Urinary bladder (tissue), 4 donors: ENCODE measurements at places on chromosomes 3 and 15. TPM values are rescaled to one million over a fixed set of nuclear protein-coding genes. Genes with fewer than 3 reads are reported as not detected.

Gene ESYT3
- polyA plus RNA-seq, result 2.4 TPM

Gene GOLGA6D
- polyA plus RNA-seq, result not detected

Gene CRYGS
- polyA plus RNA-seq, result 1.3 TPM

Gene GNAT1
- not detected for polyA plus RNA-seq

Gene GOLGA6L4
- polyA plus RNA-seq, result 2.0 TPM

DNA sequence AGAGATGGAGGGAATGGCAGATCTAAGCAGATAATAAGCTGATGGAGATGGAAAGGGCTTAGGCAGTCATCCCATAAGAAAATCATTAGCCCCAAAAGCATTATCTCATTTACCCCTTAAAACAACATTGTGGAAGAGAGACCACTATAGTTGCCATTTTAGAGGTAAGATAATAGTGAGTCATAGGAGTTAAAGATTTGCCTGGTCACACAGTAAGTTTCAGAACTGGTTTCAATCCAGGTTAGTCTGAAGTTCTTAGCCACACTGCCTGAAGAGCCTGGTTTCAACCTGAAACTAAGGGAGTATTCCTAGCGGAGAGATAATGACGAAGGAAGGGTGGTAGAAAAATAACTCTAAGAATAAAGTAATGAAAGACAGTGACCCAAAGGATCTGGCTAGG is 13.0 kb upstream of the UBR1 start:
- no peak for DNase-seq

- DNase-seq, result no peak
Measured at GRCh38 chr3:37956723-37957538, 33.7 kb upstream of the VILL start.

DNA sequence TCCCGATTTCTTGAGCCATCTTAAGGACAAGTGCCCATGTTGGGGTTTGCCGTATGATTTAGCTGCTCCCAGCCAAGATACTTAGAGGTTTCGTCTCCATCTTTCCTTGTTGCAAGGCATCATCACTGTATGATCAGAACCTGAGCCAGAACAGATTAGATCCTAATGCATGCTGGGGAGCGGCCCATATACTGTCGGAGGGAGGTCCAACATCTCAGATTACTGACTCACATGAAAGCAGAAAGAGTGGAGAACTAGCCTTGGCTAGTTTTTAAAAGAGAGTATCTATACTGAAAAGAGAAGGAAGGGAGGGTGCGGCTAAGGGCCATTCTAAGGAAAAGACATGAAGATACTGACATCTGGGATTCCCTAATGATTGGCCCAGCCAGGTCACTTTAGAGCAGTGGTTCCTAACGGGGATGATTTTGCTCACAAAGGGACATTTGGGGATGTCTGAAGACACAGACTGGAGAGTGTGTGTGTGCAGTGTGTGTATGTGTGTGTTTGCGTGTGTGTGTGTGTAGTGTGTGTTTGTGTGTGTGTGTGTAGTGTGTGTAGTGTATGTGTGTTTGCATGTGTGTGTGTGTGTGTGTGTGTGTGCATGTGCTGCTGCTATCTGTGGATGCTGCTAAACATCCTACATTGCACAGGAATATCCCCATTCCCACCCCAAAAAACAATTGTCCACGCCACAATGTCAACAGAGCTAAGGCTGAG is 12.3 kb upstream of the LYSMD4 start:
- no peak for DNase-seq

DNA sequence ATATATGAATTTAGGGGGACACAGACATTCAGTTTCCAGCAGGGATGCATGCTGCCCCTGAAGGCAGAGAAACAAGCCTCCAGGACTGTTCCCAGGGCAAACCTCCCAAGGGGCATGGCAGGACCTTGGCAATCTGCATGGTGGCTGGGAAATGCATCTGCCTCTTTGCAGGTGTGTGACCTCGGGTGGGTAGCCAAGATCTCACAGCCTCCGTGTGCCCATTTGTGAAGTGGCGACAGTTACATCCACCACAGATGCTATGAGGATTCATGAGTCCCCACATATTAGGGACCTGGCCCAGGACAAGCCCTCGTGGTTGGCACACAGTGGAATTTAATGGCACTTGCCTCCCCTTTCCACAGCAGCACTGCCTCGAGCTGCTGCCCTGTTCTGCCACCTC is 29.9 kb downstream of the SLC28A1 start:
- no peak for DNase-seq

DNA sequence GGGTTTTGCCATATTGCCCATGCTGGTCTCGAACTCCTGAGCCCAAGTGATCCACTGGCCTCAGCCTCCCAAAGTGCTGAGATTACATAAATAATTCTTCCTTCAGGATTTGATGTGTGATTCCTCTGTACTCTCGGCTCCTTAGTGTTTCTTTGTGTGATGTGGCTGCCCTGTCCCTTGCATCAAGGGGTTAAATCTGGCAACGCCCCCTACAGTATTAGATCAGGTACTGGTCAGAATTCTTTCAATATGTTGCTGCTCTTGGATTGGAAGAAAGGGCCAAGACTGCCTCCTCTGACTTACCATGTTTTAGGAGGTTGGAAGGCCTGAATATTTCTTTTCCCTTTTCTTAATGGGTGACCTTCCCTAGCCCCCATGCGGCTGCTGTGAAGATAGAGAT is 390.6 kb upstream of the WNT5A start:
- DNase-seq, result no peak

- DNase-seq, result no peak
Measured at GRCh38 chr3:185711255-185711870, 113.5 kb downstream of the IGF2BP2 start.

GRCh38 chr3:36172699-36173098 is 207.6 kb upstream of the STAC start:
- no peak for DNase-seq

GRCh38 chr3:15630646-15631350 is 29.3 kb downstream of the BTD start:
- no peak for DNase-seq

DNA sequence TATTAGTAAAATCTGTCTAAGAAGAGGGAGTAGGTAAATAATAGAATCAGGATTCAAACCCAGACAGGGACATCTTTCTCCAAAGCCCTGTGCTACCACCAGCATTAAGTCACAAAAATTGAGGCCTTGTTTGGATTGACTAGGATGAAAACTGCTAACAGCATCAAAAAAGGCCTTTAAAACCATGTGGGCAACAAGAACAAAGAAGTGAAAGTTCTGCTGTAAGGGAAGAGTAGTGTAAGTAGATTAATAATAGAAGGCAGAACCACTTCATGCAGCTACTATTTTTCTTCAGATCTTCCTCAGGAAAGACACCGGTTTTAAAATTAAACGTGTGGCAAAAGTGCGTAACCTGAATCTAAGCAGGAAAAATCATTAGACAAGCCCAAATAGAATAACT is 15.3 kb upstream of the KBTBD12 start:
- DNase-seq, result no peak

DNA sequence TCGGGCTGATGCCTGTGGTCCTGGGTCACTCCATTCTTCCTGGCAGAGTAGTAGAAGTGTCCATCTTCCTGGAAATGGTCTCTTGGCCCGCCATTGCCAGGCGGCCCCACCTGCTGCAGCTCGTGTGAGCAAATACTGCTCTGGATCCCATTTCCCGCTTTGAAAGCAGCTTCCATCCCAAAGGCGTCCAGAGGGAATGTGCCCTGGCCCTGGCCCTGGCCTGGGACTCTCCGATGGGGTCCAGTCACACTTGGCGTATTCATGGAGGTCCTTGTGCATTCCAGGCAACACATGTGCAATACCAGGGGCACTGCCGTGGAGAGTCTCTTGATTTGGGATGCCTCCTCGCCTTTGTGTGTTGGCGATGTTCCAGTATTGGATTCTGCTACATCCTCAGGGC is 111.1 kb downstream of the SNRPN start:
- DNase-seq, result no peak

- DNase-seq, result no peak
Measured at GRCh38 chr3:106034313-106034712, 165.5 kb upstream of the CBLB start.

GRCh38 chr15:73954188-73955145 is 28.2 kb downstream of the LOXL1 start:
- no peak for DNase-seq

- DNase-seq, result no peak
Measured at GRCh38 chr15:57272771-57273357, 103.4 kb upstream of the CGNL1 start.

- DNase-seq, result no peak
Measured at GRCh38 chr15:98804057-98804380, 155.7 kb downstream of the IGF1R start.

DNA sequence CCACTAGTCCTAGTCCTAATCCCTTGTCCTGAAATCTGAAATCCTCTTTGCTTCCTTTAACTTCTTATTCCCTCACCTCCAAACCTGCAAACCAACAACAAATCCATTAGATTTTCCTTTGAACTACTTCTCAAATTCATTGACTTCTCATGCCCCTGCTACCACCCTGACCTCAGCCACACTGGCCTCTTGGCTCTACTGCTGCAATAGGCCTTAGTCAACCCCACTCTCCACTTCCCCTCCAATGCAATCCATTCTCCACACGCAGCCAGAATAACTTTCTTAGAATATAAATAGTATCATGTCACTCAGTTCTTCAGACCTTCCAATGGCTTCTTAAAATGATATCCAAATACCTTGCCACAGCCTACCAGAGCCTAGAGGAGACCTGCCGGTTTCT is 131.1 kb upstream of the GADL1 start:
- DNase-seq, result no peak

DNA sequence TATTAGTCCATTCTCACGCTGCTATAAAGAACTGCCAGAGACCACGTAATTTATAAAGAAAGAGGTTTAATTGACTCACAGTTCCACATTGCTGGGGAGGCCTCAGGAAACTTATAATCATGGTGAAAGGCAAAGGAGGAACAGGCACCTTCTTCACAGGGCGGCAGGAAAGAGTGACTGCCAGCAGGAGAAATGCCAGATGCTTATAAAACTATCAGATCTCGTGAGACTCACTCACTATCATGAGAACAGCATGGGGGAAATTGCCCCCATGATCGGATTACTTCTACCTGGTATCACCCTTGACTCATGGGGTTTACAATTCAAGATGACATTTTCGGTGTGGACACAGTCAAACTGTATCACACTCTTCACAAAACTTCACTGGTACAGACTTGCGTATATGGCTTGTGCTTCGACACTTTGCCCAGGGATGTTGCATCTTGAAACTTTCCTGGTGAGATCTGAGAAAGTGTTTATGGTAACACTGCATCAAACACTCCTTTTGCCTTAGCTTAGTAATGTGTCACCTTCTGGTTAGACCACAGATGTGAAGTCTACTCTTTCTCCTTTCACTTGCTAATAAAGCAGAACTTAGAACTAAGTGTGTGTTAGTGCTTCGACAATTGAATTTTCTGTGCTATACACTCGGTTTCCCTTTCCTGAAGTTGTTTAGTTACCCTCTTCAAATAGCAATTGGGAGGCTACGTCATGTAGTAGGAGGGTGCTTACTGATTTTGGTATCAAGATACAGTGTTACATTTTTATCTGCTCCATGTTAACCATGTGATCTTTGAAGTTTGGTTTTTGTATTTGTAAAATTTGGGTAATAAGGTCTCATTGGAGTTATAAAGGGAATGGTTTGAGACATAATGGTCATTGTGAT is 185.7 kb downstream of the LPP start:
- DNase-seq, result no peak

DNA sequence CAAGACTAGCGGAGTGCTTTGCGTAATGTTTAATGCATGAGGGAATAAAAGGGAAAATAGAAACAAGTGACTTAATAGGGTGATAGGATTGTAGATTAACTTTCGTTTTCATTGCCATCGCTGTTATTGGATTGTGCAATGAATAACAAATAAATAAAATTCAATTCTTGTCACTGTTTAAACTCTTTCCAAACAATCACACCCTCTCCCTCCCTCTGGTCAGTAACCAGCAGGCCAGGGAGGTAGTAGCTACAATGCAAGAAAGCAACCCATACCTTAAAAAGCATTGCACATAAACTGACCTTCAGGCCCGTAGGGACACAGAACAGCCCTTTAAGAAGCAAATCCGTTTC is 705 bp upstream of the TFRC start:
- peak; percentile 2 for DNase-seq

DNA sequence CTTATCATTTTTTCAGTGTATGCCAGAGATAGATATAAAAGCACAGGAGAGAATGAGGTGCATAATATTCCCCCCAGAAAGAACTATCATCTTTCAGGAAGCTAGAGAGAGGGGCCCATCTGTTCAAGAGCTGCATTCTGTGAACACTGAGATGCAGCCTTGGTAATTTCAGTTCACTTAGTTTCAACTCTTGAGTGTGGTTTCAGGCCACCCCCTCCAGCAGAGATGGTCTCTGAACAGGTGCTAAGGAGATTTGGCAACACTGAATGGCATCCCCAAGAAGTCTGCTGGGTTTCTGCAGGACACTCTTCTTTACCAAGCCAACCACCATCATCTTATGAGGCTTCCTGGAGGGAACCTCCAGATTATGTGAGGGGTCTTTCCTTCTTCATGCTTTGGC is 30.4 kb upstream of the LIMD1 start:
- no peak for DNase-seq

DNA sequence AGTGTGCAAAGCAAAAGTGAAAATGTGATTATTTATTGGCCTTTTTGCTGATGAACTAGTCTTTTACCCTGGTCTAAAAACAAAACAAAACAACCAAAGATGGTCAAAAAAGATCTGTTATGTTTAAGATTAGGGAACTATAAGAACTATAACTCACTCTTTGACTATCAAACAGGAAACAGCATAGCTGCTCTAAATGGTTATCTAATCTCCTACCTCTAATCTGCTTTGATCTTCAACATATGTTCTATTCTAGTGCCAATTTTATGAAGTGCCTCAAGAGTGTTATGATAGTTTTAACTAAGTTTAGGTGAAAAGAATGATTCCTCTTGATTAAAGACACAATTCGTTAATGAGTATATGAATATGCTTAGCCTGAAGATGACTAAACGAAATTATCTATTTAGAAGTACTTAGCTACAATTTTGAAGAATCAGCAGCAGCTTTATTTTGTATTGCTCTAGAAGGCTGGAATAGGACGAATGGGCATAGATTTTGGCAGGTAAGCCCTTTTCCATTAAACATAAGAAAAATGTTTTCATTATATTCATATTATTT is 46.0 kb downstream of the SETD2 start:
- no peak for DNase-seq

DNA sequence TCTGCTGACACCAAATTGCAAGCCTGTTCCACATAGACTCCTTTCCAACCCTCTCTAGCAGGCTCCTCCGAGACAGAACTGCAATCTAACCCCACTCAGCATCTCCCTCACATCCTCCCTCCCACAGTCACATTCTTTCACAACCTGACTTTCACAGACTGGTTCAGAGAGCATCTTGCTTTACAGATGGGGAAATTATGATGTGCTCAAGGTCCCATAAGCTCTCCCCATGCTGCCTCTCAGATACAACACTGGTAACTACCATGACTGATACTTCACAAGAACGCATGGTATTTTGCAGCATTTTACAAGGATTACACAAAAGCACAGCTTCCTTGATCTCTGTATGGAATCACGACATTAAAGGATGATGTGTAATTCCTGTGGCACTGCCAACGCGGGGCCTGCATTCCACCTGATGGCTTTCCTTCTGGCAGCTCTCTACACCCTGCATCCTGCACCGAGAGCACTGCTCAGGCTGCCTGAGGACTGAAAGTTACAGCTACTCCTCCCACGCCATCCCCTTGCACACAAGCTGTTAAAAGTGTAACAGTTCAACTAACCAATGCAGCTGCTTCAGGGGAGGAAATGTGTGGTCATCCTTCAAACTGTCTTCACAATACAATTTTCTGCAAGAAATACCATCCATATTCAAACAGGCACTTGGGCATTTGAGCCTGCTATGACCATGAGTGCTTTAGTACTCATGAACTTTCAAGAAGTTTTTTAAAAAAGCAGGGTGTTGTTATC is 27.6 kb downstream of the TBC1D2B start:
- DNase-seq, result no peak

GRCh38 chr15:66912441-66912840 is 153.0 kb upstream of the SMAD3 start:
- no peak for DNase-seq
